Left ventricle myocardium inferior (tissue), 1 donor: ENCODE measurements at places on chromosomes 1 and 21. TPM values are rescaled to one million over a fixed set of nuclear protein-coding genes. Genes with fewer than 3 reads are reported as not detected.

KLF17 gene
- not detected for total RNA-seq

MRPL37 gene
- total RNA-seq = 78.3 TPM

DIRAS3 gene
- 32.6 TPM for total RNA-seq

DNA sequence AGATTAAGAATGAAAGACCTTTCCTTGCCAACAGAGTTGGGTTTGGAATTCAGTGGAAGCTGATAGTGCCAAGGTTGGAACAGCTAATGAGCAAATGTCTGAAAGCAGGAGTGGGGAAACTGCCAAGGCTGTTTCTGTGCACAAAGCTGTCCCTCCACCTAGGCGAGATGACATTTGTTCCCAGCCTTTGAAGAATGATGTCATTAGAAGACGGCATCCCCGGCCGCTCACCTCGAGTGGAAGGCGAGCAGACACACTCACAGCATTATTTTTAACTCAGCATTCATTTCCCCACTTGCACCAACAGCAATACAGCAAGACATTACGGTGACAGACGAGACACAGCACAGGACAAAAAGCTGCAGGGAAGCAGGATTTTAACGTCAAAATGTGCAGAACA lies 463.9 kb downstream of the PCP4 start:
- no peak for DNase-seq

GRCh38 chr1:228289996-228290881 lies 82.4 kb downstream of the OBSCN start:
- DNase-seq = no peak
